A549 treated with CpdA at 1 μM for 4 hours (cell line): ENCODE measurements at places on chromosomes 1 and 21. TPM values are rescaled to one million over a fixed set of nuclear protein-coding genes. Genes with fewer than 3 reads are reported as not detected.

C1orf87 gene
- not detected in 5 replicates for total RNA-seq

FAM110D gene
- 0.01 to 0.06 TPM in 2 of 5 replicates, not detected in the others for total RNA-seq

PDPN gene
- total RNA-seq = not detected in 5 replicates

TLCD4 gene
- total RNA-seq = 8.1 to 12.2 TPM (median 8.7 TPM) in 5 replicates

ELAVL4 gene
- 0.26 TPM in 1 of 5 replicates, not detected in the others for total RNA-seq

HEYL gene
- total RNA-seq = 2.3 to 3.3 TPM (median 3.0 TPM) in 5 replicates
